ENCODE measurements at places on chromosomes 5 and 9.

DNA sequence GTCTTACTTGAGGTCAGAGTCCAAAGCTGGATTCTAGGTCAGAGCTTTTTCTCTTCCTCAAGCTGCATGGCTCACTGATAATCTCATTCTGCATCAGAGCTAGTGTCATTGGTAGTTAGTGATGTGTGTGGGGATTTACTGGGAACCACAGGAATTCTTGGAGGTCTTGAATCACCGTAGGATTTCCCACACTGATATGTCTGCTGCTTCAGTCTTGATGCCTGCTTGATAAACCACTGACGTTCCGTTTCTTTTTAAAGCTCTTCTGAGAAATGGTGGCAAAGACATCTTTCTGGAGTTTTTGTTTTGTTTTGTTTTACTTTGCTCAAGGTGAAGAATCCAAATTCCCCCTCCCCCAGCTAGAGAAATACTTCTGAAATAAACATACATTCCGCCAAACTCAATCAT, 1.2 kb upstream of the GARIN3 start:
- no peak for DNase-seq

DNA sequence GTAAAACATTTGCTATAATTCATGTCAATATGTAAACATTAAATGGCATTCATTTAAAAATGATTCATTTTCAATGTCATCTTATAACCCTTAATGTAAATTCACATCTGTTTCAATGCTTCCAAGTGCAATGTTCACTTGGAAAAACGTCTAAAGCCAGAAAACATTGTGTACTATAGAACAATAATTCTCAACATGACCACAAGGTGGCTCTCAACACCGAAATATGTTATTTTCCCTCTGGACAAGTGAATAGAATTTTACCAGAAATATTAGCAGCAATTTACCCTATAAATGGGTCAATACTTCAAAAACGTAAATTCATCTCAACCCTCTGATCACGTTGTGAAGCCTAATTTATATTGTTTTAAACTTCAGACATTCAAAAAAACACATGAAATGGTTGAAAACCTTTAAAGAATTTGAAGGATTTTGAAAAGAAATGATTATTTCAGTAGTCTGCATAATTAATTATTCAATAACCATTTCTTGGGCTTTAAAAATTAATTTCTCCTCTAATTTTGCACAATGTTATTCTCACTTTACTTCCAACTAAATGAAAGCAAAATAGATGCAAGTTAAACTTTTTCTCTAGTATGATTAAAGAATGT, 11.0 kb downstream of the CDH10 start:
- DNase-seq: peak; percentile 40

DNA sequence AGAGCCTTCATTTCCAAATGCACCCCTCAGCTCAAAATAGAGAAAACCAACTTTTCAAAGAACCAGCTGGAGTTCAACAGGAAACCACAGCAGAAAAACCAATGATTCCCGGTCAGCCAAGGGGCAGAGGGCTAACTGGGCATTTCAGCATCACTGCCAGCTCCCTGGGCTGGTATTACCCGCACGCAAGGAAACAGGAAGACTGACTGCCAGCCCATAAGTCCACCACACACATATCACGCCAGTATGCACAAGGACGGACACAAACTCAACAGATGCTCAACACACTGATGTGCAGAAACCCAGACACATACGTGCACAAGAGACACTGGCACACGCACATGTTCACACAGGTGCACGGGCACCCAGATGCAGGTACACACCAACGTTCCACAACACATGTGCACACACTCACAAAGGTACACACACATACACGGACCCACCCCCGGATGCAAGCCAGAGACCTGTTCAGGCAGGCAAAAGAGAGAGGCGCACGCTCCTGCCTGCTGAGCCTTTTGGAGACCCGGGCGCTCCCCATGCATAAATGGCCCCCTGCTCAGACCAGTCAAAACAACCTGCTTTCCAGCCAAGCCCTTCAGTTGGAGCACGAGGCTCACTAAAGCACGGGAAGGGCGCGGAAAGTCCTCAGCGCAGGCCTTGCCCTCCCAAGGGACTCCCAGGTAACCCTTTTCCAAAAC, 2.1 kb downstream of the ADAMTS2 start:
- no peak for DNase-seq

- DNase-seq: no peak
These were observed 490.7 kb upstream of the PTPRD start for GRCh38 chr9:11103525-11103924.

- DNase-seq: no peak
These were observed 462.9 kb downstream of the CDK5RAP2 start for GRCh38 chr9:120117081-120117480.

DNA sequence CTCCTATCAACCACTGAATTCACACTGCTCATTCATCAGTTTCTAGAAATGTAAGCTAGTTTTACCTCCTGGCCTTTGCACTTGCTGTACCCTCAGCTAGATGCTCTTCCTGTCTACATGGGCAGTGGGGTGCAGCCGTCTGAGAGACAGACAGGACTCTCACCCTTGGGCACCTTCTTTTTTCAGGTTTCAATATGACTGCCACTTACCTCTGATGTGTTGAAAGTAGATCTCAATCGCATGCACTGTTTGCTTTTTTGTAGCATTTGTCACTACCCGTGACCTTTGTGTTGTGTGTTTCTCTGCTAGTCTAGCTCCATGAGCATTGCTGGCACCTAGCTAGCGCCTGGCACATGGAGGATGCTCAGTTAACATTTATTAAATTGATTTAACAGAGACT, 403.1 kb upstream of the TRPC7 start:
- no peak for DNase-seq

DNA sequence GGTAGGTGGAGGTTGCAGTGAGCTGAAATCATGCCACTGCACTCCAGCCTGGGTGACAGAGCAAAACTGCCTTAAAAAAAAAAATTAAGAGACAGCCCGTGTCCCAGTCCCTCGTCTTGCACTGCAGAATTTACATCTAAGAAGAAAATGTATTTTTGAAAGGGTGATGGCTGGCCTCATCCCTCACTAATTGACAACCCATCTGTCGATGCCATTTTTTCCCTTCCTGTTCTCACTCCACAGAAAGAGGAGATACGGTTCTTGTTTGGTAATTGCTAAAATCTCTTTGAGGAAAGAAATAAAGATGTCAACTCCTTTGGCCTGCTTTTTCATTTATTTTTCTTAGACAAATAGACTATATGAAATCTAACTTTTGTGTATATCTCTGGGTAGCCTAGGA, 2.4 kb upstream of the LSM11 start:
- no peak for DNase-seq

DNA sequence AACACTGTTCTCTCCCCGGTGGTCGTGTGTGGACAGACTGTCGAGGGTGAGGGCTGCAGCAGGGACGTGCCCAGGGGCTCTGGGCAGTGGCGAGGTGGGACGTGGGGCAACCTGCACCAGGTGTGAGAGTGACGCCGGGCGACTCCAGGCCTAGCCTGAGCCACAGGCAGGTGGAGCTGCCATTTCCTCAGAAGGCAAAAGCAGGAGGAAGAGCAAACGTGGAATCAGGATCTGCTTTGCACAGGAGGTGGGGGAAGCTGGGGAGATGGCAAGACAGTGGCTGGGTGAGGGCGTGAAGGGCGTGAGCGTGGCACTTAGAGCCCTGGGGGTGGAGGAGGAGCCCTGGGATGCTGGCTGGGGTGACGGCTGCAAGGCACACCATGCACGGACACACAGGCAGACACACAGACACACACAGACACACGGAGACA, 39.6 kb upstream of the NSMF start:
- DNase-seq: no peak

DNA sequence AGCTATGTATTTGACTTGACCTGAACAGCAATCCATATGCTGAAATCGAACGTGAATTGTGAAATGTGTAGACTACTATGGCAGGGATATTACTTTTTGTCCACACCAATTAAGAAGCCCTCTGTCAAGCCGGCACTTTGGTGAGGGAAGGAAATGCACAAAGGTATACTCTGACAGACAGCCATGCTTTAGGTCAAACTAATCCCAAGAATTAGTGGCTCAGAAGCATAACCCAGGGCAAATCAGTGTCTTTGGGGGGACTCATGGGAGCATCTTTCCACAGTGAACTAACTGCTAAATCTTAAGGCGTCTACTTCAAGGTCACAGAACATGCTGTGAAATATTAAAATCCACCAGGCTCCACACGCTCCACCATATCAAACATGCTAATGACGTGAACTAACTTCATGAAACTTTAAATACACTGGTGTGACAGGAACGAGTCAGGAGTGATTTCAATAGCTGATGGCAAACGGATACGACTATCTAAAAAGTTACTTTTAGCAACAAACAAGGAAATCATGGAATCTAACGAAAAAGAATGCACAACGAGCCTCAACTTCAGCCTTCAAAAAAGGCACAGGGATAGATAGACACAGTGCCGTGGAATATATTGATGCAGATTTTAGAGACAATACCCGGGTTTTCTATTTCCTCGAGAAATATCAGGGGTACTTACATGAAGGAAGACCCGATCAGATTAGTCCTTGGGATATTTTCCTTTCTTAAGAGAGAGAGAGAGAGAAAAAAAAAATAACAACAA, 527 bp downstream of the MEF2C start:
- peak; percentile 43 for DNase-seq

GRCh38 chr5:172820046-172820767, 13.8 kb upstream of the ERGIC1 start:
- DNase-seq: no peak

DNA sequence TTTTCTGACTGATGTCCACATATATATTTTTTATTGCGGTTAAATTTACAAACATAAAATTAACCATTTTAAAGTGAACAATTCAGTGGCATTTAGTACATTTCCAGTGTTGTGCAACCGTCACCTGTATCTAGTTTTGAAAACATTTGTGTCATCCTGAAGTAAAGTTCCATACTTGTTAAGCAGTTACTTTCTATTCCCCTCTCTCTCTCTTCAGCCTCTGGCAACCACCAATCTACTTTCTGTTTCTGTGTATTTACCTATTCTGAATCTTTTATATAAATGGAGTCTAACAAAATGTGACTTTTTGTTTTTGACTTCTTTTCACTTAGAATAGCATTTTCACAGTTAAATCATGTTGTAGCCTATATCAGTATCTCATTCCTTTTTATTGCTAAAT, 480.1 kb upstream of the SMARCA2 start:
- no peak for DNase-seq

DNA sequence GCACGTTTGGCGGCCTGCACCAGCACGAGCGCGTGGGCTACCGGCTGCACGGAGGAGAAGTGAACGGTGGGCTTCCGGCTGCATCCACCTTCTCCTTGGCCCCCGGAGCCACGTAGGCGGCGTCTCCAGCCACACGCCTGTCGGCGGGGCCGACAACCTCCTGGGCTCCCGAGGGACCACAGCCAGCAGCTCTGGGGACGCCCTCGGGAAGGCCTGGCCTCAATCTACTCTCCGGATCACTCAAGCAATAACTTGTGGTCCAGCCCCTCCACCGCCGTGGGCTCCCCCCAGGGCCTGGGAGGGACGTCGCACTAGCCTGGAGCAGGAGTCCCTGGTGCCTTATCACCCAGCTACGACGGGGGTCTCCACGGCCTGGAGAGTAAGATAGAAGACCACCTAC, 73.7 kb downstream of the INSL6 start:
- DNase-seq: no peak

DNA sequence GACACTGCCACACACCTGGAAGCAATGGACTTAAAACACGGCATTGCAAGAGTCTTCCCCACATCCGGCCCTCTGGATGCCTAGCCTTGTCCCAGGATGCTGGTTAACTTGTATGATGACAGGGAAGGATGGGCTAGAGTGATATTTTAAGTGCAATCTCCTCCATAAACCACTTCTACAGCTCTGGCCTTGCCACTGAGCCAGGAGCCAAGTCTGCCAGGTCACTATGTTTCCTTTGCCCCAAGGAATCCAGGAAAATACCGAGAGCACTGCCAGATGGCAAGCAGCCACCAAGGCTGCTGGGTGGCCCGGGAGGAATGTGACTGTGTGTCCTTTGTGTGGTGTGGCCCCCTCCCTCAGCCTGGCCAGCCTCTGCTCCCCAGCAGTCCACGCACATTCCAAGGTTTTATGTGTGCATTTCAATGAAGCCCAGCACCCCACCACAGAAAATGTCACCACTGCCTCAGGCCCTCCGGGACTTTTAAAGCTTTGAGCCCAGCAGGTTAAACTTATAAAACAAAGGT, 106.0 kb downstream of the FRMD3 start:
- DNase-seq: peak; percentile 53

- DNase-seq: no peak
These were observed 8.3 kb downstream of the COL15A1 start for GRCh38 chr9:98951967-98952366.

GRCh38 chr5:155343468-155343867, 329.9 kb downstream of the KIF4B start:
- no peak for DNase-seq

- DNase-seq: no peak
These were observed 503 bp upstream of the GDNF start for GRCh38 chr5:37840053-37841034.

DNA sequence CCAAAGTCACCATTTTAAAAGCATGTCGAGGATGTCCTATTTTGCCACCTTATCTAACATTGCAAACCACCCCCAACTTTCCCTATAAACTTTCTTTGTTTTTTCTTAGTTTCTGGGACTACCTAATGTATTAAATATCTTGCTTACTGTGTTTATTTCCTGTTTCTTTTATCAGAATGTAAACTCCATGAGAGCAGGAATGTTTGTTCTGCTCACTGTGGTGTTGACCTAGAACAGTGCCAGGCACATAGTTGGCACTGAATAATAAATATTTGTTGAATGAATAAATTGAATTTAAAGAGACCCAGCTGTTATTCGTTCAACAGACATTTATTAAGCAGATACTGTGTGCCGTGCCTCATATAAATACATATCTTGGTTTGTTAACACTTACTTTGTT, 35.2 kb downstream of the MACIR start:
- no peak for DNase-seq

DNA sequence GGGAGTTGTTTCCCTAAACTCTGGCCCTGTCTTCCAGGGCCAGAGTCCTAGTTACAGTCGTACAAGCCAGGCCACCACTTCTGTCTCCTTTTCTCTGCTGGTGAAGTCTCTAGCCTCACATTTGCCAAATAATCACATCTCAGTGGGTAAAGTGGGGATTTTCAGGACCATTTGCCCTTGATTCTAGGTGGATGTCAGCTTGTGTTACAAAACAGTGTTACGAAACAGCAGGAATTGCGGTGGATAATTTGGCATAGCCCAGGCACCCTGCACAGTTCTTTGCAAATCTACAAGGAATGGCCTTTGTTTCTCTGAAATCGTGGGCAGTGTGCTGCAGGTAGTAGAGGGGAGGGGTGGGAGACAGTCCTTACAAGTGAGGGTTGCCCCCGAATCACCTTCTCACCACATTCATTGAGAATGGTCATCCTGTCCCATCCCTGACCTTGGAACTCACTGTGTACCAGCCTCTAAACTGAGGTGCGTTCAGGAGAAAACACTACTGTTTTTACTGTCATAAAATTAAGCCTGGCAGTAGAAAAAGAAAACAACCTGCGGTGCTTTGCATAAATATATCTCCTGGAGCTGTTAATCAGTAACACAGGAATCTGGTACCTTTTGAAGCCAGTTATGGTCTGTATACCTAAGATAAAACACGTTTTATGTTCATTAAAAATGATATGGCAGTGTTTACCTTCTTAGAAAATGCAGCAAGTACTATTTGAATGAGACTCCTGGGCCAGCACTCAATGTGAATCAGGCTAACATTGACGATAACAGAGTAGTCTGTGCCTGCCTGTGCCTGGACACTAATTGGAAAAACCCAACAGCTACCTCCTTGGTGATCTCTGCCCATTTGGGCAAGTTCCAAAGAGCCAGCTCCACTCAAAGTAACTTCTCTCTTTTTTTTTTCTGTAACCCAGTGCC, 44.3 kb downstream of the CYSTM1 start:
- DNase-seq: no peak

All from HAP-1 (cell line).